ENCODE measurements at places on chromosomes 12 and 14.
A peak's percentile ranks its signal among the peaks of the same experiment; 100 is the strongest.

DNA sequence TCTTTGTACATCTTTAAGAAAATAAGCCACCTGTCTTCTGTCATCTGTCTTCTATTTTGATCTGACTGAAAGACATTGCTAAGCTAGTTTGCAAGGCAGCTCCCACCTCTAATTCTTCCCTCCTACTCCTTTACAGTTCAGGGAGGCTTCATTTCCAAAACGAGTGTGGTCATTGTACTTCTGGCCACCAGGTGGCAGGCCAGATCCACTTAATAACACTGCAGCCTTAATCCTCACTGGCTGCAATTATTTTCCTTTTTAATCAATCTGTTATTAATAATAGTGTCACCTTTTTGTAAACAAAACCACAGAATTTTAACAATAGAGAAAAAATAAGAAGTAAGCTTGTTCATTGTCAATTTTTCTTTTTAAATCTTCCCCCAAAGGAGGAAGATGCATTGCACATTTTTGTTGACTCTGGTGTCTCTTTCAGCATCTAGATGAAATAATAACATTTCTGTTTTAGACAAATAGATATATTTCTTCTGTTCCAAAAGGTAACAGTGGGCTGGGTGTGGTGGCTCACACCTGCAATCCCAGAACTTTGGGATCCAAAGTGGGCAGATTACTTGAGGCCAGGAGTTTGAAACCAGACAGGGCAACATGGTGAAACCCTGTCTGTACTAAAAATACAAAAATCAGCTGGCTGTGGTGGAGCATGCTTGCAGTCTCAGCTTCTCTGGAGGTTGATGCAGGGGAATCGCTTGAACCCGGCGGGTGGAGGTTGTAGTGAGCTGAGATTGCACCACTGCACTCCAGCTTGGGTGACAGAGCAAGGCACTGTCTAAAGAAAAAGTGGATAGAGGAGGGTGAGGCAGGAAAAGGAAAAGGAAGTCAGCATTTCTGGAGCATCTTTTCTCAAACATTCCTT is 23.3 kb downstream of the GABARAPL1 start:
- DNase-seq, result peak; percentile 39

GRCh38 chr12:94676031-94676641 is 25.8 kb upstream of the TMCC3 start:
- DNase-seq, result no peak

DNA sequence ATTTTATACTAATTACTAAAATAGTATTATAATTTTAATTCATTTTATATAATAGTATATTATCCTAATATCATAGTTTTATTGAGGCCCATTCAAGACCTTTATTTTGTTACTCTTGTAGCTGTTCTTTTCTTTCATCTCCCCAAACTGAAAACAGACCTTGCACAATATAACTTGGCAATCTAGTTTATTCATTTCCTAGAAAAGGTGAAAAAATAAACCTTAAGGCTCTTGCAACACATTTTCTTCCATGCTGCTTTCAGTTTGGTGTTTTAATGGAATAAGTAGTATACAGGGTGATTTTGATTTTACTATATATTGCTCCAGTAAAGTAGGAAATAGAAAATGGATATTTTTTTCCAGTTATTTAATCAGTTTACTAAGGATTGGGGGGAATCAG is 174.0 kb downstream of the SLC2A13 start:
- DNase-seq, result peak; percentile 42

DNA sequence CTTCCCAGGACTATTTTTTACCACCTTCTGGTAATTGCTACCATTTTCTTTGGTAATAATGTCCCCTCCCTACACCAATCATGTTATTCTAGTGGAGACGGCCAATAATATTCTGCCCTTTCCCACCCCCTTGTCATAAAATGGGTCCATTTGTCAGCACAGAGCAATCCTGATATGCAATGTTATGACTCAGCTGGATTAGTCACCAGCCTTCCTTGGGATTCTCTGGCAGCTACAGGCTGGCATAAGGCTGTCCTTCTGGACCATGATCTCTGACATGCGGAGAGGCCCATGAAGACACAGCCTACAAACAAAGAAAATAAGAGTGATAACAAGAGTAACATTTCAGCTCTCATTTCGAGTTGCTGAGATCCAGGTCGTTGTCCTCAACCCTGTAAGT is 222.0 kb upstream of the CPNE8 start:
- DNase-seq, result peak; percentile 75

DNA sequence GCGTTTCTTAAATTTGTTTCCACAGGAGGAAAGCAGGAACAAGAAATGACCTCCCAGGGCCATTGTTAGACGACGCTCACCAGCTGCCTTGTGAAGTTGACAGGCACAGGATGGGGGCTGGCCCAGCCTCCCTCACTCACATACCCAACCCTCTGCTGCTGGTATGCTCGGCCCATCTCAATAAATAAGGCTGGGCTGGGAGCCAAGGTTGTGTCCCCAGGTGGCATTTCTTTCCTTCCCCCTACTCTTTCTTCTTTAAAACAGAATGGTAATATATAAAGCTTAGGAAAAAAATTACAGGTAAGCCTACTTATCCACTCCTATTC is 93.0 kb downstream of the ACTN1 start:
- no peak for DNase-seq

GRCh38 chr12:91777268-91777992 is 368.2 kb downstream of the BTG1 start:
- DNase-seq, result peak; percentile 53

DNA sequence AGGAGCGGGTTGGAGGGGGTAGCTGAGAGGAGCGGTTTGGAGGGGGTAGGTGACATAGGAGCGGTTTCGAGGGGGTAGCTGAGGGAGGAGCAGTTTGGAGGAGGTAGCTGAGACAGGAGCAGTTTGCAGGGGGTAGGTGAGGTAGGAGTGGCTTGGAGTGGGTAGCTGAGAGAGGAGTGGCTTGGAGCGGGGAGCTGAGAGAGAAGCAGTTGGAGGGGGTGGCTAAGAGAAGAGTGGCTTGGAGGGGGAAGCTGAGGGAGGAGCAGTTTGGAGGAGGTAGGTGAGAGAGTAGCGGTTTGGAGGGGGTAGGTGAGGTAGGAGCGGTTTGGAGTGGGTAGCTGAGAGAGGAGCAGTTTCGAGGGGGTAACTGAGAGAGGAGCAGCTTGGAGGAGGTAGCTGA is 152.1 kb downstream of the GLT1D1 start:
- DNase-seq, result no peak

DNA sequence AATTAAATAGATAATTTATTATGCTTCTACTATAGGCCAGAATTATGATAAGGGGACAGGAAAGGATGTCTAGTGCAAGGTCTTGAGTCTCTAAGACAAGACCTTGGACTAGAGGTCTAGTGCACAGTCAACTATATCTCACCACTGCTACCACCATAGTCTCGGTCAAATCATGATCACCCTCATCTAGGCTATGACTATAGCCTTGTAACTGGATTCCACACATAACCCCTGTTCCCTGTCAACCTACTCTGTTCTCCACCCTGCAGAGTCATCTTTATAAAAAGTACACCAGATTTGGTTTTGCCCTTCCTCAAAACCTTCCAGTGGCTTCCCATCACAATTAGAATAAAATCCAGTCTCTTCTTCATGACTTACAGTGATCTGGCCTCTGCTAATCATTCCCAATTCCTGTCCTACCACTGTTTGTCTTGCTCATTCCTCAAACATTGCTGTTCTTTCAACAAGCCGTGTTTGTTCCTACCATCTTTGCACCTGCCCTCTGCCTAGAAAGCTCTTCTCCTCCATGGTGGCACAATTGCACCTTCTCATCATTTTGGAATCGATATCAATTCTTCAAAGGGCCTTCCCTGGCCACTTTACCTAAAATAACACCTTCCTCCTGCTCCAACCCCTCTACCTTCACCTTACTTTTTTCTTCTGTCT is 169.4 kb downstream of the FOXN3 start:
- DNase-seq, result no peak

GRCh38 chr12:108731105-108731865 is at the start of gene CORO1C:
CORO1C (minus strand) TSS chr12:108731518; CDS start chr12:108701318, 30,200 bp downstream.
- DNase-seq, result peak; percentile 94

GRCh38 chr12:72295744-72296143 is 23.6 kb downstream of the TRHDE start:
- peak; percentile 44 for DNase-seq

DNA sequence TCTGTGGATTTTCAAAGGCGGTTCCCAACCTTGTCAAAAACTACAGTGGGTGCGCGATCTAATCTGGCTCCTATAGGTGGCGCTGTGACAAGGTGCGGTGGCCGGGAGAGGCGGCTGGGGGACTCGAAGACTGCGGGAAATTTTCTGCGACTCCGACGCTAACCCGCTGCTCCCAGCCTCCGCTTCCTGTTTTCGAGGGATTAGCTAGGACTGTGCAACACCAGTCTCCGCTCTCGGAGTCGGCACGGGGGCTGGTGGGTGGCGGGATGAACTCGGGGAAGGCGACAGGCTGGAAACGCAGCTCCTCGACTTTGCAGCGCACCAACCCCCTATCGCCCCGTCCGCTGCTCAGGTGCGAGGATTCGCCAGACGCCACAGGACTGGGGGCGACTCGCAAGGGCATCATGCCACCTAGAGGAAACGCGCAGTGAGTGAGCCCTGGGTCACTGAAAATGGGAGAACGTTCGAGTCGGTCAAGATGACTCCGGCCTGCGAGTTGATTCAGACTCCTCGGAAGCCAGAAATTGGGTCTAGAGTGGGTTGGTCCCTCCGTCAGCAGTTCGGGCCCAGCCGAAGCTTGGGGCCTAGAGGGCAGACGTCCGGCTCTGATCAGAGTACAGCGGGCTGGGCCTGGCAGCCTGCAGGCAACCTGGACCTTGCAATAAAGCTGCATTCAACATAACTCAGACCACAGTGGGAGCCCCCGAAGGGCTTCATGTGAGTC is 5.5 kb upstream of the PAX9 start:
- DNase-seq, result peak; percentile 19

DNA sequence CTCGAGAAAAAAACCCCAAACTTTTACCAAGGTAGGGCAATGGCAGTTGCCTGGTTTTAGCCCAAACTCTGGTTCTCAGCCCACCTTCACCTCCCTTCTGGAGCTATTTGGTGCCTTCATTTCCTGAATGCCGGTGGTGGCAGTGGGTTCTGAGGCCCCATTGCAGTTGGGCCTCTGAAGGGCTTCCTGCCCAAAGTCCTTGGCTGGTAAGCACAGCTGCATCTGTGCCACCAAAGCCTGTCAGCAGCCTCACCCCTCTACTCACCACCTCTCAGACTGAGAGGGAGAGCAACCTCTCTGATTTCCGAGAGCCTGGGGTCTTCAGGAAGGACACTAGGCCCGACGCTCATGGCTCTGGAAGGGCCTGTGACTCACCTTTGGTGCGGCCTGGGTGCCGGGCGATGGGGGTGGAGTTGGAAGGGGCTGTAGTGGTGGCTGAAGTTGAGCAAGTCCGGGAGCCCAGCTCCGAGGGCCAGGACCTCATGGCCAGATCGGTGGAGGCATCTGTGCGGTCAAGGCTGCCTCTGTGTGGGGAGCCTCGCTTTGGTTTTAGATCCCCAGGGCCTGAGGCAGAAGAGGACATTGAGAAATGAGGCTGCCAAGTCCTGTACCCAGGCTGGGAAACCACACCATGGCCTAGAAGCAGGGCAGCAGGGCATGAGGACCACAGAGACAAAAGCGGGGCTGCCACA is 38.6 kb upstream of the GPR68 start:
- no peak for DNase-seq

GRCh38 chr14:102696332-102696731 is 80.9 kb upstream of the TRAF3 start:
- DNase-seq, result no peak

All from fibroblast of mammary gland (primary cell).